ENCODE measurements at places on chromosomes 1 and 21. TPM values are rescaled to one million over a fixed set of nuclear protein-coding genes. Genes with fewer than 3 reads are reported as not detected.

BNIPL gene
- 0.43 TPM for total RNA-seq

HCN3 gene
- total RNA-seq = 1.4 TPM

- DNase-seq = no peak
Observed at GRCh38 chr1:145953861-145954260, 4.0 kb downstream of the LIX1L start.

- no peak for DNase-seq
Observed at GRCh38 chr1:18973446-18973955, 17.0 kb upstream of the IFFO2 start.

- peak; percentile 6 for DNase-seq
Observed at GRCh38 chr21:44419679-44420078, 35.6 kb upstream of the LRRC3 start.

LCE1B gene
- total RNA-seq = not detected

- peak; percentile 94 for DNase-seq
Observed at GRCh38 chr1:153536012-153536670, 350 bp upstream of the S100A6 start.

TTC4 gene
- total RNA-seq = 14.8 TPM

- DNase-seq = no peak
Observed at GRCh38 chr1:69947837-69948236, 257.5 kb downstream of the LRRC40 start.

MEGF6 gene
- total RNA-seq = 7.3 TPM

- no peak for DNase-seq
Observed at GRCh38 chr1:33211972-33212371, 30.1 kb upstream of the TRIM62 start.

- no peak for DNase-seq
Observed at GRCh38 chr1:197464044-197464443, 196.0 kb downstream of the CRB1 start.

LPAR3 gene
- 16.9 TPM for total RNA-seq

DNA sequence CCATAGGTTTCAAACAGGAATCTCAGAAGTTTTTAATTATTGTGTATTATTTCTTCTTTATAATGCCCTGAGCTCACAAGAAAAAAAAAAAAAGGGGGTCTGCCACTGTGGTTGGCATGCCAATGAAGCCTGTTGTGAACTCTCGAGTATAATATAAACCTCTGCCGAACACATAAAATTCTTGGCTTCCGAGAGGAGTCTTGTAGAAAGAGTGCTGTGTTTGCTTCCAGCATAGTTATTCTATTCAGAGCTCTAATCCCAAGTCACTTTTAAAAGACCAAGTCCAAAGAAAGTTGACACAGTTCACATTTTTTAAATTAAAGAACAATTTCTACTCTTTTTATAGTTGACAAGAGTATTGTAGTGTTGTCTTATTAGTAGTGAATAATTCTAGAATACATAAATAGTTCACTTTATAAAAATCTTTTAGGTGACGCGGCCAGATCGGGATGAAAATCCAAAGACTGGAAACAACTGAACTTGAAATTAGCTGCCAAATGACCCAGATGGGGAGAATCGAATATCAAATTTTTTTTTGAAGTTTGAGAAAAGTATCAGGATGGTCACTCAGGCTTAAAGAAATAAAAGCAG, 293.2 kb downstream of the DUSP10 start:
- DNase-seq = no peak

GRCh38 chr1:193121616-193122593, at the start of gene CDC73:
CDC73 (plus strand) TSS chr1:193122031; CDS start chr1:193122201, 170 bp downstream.
- peak; percentile 99 for DNase-seq

BCAR3 gene
- total RNA-seq = 18.5 TPM

DNA sequence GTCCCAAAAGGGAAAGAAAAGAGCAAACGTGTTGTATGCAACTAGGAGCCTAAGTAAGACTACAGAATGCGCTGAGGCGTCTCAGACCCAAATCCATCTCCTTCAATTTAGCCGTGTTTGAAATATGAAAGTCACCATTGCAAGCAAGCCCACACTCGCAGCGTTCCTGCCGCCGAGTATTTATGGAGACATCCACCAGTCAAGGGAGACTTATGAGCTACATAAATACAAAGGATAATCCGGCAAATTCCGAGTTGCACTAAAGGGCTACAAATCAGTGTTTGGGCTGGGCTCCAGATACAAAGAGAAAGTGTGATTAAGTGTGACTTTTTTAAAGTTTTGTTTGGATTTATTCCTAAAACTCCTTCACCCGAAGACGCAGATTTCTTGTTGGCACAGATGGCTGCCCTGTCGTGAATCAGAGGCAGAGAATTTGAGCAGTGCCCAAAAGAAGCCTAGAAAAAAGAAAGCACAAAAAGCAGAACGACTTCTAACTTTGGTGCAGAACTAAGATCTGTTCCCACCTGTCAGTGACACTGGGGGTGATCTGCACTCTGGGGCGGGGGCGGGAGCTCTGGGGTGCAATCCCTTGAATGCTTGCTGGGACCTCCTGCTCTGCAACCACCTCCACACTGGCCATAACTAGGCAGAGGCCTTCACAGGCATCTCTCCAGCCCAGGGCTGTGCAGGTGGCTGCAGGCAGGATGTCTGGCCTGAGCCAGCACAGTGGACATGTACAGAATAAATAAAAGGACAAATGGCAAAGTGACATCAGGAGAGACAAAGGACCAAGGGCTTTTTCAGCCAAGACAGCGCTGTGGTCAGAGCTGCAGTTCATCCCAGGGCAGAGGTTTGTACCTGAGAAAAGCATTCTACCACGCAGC, 489.7 kb downstream of the NPHP4 start:
- no peak for DNase-seq

DNA sequence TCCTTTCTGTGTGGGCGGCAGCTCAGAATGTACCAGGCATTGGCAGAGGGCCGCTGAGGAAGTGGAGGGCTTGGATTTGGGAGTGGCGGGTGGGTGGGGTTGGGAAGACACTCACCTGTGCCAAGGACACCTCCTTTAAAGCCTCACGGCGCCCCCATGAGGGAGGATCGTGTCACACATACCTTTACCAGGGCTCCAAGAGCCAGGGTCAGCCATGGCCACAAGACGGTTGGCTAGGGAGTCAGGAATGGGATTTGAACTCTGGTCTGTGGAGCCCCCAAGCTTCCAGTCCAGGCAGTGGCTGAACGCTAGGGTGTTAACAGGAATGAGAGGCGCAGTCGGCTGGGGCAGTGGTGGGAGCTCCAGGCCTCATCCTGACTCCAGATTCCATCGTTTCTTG, 4.6 kb downstream of the NBL1 start:
- no peak for DNase-seq

LEFTY2 gene
- total RNA-seq = 0.24 TPM

DNA sequence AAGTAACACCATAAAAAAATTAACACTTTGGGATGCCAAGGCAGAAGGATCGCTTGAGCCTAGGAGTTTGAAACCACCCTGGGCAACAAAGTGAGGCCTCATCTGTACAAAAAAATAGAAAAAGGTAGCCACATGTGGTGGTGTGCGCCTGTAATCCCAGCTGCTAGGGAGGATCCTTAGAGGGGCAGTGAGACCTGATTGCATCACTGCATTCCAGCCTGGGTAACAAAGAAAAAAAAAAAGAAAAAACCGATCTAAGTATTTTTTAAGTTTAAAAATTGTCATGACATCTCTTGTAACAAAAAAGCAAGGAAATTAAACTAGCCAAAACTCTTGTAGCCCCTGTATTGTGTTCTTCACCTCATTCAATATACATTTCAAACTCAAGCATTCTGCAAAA, 39.5 kb downstream of the ZZZ3 start:
- no peak for DNase-seq

GRCh38 chr1:29539971-29540370, 303.6 kb downstream of the PTPRU start:
- DNase-seq = no peak

IL20 gene
- not detected for total RNA-seq

DNA sequence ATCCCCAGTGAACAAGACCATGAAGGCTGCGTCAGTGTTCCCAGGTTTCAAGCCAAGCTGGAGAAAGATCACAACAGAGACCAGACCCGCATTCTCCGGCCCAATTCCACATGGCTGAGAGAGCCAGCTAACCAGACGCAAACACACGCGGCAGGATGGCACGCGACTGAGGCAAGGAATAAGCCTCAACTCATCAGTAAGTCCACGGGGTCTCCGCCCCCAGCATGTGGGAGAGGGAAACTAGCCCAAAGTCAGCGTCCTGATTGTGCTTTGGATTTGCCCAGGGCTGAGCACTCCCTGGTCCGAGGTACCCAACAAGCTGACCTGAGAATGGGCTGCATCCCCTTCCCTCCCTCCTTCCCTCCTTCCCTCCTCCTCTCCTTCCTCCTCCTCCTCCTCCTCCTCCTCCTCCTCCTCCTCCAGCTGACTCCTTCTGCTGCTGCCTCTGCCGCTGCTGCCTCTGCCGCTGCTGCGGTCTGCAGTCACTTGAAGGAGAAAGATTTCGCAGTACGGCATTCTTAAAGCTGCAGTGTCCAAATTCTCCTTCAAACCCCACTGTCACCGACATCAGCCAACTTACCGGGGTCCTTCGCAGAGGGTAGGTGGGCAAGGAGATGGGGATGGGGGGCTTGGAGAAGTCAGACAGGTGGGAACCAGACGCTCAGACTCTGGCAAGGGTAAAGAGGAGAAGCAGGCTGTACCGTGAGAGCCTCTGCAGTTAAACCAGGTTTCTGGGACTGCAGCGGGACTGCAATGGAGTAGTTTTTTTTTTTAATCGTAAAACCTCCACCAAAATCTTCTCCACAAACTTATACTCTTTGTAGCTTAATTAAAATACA, 33.0 kb upstream of the H6PD start:
- DNase-seq = peak; percentile 55

- DNase-seq = no peak
Observed at GRCh38 chr1:33048426-33048825, 11.7 kb upstream of the AK2 start.

- DNase-seq = peak; percentile 24
Observed at GRCh38 chr1:10890491-10891071, 94.1 kb upstream of the CASZ1 start.

- no peak for DNase-seq
Observed at GRCh38 chr1:220797553-220797952, 10.8 kb downstream of the MTARC1 start.

- no peak for DNase-seq
Observed at GRCh38 chr1:177238967-177239366, 68.2 kb downstream of the BRINP2 start.

GRCh38 chr21:41600961-41601572, 93.1 kb upstream of the TMPRSS2 start:
- DNase-seq = no peak

- DNase-seq = no peak
Observed at GRCh38 chr1:55143684-55144083, 71.5 kb downstream of the USP24 start.

DNA sequence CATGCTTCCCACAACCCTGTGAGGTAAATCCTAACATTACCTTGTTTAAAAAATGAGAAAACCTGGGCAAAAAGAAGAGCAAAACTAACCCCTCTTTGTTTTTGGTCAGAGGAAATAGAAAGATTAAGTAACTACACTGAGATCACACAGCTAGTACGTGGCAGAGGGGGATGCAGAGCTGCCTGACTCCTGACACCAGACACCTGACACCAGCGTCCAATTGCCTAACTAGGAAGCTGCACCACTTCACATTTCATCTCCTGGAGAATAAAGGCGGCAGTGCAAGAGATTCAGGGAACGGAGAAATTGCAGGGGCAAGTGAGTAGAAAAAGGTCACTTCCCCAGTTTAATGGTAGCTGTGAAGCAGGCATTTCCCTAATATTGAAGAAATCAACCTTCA, 229.3 kb upstream of the PTBP2 start:
- DNase-seq = no peak

- no peak for DNase-seq
Observed at GRCh38 chr1:170555370-170555769, 23.4 kb downstream of the GORAB start.

VWA5B1 gene
- 0.13 TPM for total RNA-seq

DNA sequence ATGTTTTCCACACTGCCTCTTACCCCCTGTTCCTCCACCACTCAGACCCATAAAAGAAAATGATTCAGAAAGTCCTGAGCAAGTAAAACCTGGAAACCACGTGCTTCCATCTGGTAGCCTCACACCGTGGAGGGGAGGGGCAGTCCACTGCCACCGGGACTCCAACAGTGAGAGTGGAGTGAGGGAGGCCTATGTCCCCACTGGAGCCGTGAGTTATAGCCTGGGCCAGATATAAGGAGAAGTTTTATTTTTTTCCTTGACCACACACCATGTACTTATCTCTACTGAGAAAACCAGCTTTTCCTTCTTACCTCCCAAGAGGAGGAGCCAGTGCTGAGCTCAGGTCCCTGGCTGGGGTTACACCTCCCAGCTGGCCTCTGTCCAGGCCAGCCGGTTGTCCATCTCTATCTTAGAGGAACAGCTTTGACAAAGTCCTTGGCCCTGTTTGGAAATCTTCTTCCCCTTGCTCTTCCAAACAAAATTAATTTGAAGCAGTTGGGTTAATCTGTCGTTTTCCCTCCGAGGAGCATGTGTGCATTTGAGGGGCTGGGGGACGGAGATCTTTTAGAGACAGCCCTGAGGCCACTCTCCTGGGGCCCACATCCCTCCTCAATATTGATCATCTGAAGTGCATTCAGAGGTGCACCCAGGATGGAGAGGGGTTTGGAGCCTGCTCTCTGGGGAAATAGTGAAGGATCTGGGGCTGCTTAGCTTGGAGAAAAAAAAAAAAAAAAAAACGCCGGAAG, 49.1 kb upstream of the SERBP1 start:
- no peak for DNase-seq

DNA sequence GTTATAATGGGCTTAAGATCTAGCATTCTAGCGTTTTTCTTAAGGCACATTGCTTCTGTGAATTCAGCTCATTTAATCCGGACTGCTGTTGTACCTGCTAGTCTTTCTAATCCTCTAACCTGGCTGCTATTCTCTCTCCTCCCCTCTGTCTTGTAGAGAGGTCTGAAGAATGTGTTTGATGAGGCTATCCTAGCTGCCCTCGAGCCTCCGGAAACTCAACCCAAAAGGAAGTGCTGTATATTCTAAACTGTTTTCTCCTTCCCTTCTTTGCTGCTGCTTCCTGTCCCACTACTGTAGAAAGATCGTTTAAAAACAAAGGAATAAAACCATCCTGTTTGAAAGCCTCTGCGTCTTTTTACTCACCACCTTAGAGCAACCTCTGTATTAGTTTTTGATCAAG, 37.3 kb downstream of the CDC42 start:
- DNase-seq = no peak

DNA sequence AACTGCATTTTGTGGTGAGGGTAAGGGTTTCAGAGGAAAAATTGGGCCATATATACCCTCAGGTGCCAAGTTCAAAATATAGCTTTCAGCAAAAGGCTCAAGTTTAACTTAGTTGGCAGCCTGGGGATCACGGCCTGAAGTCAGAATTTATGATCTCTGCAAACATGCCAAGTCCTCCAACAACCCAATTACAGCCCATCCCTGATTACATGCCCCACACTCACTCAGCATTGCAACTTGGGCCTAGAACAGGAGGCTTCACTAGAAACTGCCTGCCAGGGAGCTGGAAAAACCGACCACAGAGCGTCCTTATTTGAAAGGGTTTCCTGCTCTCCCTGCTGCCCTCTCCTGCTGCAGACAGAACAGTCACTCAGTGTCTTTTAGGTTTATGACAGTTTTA, 12.4 kb downstream of the FYB2 start:
- DNase-seq = no peak

Measured in Right ventricle myocardium superior (tissue), 1 donor.